Stimulated activated CD8-positive, alpha-beta memory T cell treated with anti-CD3 and anti-CD28 coated beads, Interleukin-12 subunit alpha, Interleukin-12 subunit beta, amount 100 ng/mL, for 4 hours (primary cell): ENCODE measurements at places on chromosomes 1 and 21.

- no peak for DNase-seq
Observed at GRCh38 chr1:111176678-111177077, 23.8 kb downstream of the DENND2D start.

DNA sequence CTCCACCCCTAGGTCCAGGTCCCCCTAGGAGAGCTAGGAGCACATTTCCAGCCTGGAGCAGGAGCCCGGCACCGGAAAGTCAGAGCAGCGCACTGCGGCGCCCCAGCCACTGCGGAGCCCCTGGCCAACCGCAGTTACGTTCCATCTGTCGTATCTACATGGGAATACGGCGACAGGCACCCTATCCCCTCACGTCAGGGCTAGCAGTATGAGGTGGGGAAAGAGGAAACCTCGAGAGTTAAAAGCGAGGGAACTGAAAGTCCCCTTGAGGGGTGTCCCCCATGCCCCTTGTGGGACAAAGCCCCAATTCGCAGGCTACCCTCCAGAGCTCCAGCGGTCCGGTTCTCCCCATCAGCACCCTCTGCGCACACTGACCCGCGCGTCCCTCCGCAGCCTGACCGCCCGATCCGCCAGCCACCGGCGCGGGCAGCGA lies 995 bp downstream of the COLGALT2 start:
- DNase-seq, result no peak

DNA sequence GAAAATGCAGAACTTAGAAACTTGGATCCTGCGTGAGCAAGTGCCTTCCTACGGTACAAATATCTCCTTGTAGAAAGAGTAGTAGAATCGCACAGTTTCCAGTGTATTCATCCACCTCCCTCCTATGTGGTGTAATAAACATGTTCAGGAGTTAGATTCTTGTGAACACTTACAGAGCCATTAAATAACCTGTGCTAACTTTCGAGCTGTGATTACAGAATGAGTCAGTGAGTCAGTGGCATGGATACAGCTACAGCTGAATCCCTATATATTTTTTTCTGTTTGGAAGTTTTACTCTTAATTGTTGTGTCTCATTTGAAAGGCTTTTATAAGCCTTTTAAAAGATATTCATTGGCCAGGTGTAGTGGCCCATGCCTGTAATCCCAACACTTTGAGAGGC lies 148.7 kb downstream of the EDEM3 start:
- DNase-seq, result no peak

DNA sequence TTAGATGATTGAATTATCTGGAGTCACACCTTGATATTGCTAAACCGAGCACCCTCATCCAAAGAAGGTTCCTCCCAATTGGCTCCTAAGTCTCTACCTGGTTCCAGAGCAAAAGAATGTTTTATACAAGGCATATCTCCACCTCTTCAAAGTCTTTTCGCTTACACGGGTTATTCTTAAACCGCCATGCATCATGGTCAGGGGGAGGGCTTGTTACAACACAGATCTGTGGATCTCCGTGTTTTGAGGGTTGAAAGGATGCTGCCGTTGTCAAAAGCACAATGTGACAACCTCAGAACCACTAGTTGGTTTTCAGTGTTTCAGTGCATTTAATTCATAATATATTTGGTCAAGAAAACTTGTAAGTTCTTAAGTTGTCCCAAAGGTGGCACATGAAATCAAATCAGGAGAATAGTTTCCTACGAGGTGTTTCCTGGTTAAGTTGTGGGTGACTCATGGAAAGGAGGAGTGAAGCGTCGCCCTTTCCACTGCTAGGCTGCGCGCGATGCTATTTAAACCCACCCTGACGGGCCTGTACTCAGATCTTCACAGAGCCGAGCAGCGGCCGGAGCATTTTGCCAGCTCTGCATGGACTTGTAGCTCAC lies 1531.6 kb upstream of the TPTE start:
- DNase-seq, result no peak

GRCh38 chr21:36479415-36480402 lies at the start of gene CLDN14:
Gene CLDN14 (minus strand): TSS chr21:36480122. CDS start chr21:36461695, 18,427 bp downstream.
- DNase-seq, result no peak

DNA sequence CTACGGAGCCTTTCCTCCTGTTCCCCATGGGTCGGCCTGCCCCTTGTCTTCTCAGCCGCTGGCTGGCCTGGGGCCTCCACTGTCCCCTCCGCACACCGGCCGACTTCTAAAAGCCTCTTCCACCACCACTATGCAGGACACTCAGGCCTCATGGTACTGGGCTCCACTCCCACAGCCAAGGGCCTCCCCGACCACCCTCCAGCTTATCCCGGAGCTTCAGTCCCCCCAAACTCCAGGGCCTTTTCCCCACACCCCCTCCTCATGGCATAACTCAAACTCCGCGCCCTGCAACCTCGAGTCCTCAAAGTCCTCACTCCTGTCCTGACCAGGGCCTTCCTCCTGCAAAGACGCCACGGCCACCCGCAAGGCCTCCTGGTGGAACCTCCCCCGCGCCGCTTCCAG lies 2.0 kb downstream of the LRRC41 start:
- DNase-seq, result no peak

DNA sequence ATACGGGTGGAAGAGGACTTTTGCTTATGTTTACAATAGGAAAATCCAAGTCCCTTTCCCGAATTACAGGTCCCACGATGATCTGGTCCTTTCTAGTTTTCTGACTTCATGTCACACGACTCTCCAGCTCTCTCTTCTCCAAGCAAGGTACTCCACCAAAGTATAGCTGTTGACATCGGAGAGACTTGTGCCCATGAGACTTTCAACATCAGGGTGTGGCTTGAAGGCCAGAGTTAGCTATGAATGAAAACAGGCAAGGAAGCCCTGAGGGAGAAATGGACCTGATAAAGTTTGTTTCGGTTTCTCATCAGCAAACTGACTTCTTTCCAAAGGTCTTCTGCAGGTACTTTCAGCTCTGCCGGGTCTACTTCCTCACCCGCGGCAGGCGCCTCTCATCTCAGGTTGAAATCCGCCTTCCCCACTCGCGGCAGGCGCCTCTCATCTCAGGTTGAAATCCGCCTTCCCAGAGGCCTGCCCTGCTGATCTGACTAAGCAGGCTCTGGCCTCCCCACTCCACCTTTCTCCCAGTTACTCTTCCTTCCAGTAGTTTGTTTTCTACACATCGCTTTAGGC lies 2.1 kb upstream of the PER3 start:
- no peak for DNase-seq

DNA sequence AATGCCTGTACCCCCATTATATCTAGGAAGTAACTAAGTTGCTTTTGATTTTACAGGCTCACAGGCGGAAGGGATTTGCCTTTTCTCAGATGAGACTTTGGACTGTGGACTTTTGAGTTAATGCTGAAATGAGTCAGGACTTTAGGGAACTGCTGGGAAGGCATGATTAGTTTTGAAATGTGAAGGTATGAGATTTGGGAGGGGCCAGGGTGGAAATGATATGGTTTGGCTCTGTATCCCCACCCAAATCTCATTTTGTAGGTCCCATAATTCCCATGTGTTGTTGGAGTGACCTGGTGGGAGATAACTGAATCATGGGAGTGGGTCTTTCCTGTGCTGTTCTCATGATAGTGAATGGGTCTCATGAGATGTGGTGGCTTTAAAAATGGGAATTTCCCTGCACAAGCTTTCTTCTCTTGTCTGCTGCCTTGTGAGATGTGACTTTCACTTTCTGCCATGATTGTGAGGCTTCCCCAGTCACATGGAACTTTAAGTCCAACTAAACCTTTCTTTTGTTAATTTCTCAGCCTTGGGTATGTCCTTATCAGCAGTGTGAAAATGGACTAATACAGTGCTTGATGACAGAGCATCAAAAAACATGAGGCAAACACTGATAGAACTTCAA lies 1119.5 kb downstream of the PLA2G4A start:
- DNase-seq, result no peak

GRCh38 chr1:212595229-212595628 lies 13.3 kb upstream of the ATF3 start:
- no peak for DNase-seq

DNA sequence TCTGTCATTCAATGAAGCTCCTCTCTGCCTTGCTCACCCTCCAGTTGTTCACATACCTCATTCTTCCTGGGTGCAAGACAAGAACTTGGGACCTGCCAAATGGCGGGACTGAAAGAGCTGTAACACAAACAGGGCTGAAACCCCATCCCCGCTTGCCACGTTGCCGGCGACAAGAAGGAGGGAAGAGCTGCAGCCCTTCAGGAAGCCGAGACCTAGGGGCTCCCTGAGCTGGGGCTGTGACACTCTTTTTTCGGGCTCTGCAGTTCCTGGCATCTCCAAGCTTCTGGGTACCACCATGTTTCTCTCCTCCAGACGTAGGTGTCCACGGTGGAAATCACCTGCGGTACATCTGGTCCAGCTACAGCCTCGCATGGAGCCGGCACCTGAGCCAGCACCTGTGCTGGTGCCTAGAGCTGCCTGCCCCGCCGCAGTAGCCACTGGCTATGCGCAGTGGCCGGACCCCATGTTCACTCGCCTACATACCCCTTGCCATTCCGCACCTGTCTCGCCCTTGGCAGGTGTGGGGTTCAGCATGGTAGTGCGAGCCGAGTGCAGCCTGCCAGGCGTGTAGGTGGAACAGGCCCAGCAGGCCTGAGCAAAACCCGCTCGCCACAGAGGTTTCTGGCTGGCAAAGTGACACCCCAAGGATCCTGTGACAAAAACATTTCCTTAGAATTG lies 367.0 kb upstream of the NEGR1 start:
- no peak for DNase-seq

DNA sequence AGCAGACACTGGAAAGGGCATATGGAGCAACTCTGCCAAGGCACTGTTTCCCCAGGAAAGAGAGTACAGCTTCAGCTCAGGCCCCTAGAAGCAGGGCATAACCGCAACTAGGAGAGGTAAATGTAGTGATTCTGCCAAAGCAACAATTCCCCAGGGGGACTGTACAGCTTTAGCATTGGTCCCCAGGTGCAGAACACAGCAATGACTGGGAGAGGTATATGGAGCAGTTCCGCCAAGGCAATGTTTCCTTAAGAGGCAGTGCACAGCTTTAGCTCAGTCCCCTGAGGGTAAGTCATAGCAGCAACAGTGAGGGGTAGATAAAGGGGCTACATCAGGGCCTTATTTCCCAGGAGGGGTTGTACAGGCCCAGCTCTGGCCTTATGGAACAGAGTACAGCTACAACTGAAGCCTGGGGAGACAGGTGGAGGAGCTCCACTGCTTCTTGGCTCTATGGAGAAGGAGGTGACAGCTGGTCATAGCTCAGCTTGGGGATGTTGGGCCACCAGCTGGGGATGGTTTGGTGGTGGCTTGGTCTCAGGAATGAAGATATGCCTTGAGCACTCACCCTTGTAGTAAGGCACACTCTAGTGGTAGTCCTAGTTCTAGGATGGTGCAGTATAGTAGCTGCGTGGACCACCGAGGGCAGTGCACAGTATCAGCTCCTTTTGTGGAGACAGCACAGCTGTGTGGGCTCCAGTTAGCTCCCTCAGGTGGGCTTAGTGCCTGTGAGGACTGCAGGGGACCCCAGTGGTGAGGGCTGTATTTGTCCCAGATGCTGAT lies 582.7 kb downstream of the PTPRC start:
- no peak for DNase-seq

DNA sequence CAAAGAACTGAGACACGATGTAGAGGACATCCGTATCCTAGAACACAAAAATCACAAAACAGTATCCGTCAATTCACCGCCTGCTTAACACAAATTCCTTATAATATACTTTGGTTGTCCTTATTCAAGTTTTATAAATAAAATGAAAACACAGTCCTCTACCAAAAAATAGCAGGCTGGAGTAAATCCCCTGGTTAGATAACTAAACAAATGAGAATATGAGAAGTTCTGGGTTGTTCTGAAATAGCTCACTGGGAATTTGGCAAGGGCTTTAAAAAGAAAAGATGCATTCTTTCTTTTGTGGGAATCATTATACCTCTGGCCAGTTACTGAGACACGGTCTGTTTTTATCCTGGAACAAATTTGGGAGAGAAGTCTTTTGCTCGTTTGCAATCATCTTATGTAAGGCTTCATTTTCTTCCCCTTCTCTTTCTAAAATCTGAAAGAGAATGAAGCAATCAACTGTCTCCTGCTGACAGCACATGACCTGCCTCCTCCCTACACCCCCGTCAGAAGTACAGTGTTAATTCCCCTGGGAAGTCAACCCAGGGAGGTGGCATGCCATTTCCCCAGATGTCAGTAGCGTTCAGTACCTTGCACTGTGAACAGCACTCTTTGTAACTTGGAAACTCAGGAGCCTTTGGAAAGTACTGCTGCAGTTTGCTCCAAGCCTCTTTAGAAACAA lies 37.1 kb upstream of the RAP1GAP start:
- DNase-seq, result no peak

GRCh38 chr21:34100790-34101189 lies 27.4 kb downstream of the MRPS6 start:
- DNase-seq, result no peak

GRCh38 chr1:77757603-77758002 lies 2.0 kb downstream of the USP33 start:
- DNase-seq, result no peak

DNA sequence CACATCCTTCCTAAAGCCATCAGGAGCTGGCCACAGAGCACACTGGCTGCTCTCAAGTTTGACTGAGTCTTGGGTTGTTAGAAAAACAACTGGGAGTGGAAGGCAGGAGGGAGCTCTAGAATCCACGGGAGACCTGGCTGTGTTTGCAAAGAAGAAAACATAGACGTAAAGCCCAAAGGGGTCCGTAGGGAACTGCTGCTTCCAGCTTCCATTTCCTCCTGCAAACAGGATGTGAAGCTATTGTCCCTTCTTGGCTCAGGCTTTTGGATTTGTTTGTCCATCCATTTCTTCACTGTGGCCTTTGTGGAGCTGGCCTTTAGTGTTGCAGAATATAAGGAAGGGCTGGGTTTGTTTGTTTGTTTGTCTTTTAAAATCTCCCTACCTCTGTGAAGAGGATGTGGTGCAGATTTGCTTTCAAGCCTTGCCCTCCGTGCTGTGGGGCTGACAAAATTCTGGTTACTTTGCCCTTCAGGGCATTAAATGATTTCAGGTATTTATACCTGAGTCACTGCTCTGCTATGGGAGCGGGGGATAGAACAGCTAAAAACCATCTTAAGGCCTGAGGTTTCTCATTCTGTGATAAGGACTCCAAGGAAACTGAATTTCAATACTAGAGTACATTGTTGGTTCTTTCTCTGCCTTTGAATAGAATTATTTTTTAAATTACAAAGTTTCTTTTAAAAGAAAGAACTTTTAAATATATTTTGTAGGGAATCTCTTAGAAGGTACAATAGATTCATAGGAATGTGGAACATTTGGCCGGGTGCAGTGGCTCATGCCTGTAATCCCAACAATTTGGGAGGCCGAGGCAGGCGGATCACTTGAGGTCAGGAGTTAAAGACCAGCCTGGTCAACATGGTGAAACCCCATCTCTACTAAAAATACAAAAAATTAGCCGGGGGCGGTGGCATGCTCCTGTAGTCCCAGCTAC lies 74.3 kb downstream of the MPZL1 start:
- DNase-seq, result no peak

DNA sequence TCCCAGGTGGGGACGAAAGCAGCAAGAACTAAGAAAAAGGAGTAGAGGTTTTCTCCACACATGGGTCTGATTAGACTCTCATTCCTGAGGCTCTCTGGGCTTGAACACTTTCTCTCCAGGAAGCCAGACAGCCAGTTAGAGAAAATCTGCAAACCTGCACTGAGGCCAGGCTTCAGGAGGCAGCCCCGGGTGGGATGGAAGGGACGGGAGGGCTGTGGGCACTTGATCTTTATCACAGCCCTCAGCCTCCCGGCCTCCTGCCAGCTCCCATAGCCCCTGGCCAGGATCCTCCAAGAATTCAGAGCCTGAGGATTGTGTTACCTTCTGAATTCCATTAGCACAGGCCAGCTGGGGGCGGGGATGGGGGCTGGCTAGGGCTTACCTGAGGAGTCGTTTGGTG lies 40.1 kb downstream of the SERTAD4 start:
- DNase-seq, result no peak
